ENCODE measurements at places on chromosomes 11 and 22.

- no peak for DNase-seq
These were observed 1259.5 kb downstream of the TBC1D22A start for GRCh38 chr22:48021991-48022401.

GRCh38 chr11:110598725-110599124, 113.5 kb downstream of the ARHGAP20 start:
- no peak for DNase-seq

DNA sequence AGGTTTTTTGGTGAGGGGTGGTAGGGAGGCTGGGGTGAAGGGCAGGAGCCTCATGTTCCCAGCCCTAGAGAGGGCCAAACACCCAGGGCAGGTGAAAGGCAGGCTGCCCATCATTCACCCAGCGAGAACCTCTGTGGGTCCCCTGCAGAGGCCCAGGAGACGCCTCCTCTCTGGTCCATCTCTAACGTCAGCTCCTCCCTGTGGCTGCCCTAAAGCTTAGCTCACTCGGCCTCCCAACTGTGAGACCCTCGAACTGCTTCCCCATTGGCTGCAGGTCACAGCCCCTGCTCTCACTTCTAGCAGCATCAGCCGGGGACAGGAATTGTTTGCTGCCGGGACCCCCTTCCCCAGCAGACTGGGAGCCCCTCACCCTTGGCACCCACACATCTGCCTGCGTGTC, 615 bp upstream of the NFAM1 start:
- DNase-seq: no peak

- no peak for DNase-seq
These were observed 27.4 kb upstream of the TMEM45B start for GRCh38 chr11:129788278-129788677.

DNA sequence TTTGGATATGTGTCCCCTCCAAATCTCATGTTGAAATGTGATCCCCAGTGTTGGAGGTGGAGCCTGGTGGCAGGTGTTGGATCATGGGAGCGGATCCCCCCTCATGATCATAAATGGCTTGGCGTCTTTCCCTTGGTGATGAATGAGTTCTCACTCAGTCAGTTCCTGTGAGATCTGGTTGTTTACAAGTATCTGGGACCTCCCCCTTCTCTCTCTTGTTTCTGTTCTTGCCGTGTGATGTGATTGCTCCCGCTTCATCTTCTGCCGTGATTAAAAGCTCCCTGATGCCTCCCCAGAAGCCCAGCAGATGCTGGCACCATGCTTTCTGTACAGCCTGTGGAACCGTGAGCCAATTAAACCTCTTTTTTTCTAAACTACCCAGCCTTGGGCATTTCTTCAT, 102.2 kb downstream of the SEZ6L start:
- no peak for DNase-seq

DNA sequence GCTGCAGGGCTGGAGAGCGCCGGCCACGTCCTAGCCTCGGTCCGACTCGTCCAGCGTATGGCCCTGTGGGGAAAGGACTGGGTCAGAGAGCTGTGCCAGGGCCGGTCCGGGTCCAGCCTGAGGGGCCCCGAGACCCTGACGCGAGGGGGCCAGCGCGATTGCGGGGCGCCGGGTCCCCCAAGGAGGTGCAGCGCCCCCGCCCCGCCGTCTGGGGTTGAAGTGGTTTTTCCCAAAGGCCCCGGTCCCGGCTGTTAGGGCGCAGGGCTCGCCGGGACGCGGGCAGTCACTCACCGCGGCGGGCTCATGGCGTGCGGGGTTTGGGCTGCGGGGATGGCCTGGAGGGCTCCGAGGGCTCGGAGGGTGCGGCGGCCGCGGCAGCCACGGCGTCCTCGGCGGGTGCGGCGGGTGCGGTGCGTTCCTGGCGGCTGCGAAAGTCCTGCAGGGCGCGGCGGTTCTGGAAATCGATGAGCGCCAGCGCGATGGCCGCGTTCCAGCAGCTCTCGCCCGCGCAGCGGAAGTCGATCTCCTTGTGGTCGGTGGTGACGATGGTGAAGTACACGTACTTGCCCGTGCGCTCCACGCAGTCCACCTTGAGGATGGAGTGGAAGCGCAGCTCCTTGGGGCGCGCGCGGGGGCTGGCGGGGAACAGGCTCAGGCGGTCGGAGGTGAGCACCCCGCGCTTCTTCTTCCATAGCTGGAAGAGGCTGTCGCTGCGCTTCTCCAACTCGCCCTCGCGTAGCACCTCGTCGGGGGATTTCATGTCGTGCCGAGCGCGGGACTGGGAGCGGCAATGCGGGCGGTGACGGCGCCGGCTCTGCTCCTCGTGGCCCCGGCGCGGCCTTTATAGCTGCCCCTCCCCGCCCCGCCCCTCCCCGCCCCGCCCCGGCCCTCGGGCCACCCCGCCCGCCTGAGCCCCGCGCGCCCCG, at the start of gene PHLDA2:
Gene PHLDA2 (minus strand): TSS at position 816 of the 926 bp plus-strand sequence. CDS start 56 bp downstream, at position 760.
- no peak for DNase-seq

- DNase-seq: no peak
These were observed 2.4 kb downstream of the LMO1 start for GRCh38 chr11:8261291-8261690.

DNA sequence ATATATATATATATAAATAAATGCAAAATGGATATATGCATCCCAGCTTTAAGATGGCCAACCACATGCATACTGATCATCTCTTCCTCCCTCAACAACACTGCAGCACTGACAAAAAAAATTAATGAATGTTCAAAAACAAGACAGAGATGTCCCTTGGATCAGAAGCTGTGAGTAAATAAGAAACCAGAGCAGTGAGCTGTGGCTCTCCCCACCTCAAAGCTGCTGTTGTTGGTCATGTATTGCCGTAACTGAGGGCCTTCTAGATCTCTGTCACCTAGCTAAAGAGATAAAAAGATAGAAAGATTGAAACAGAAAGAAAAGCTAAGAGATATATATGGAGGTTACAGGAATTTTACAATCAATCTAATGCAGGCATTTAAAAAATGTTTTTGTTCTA, 15.5 kb upstream of the TMEM135 start:
- DNase-seq: no peak

- DNase-seq: no peak
These were observed 8.6 kb upstream of the ARHGAP8 start for GRCh38 chr22:44743804-44744211.

DNA sequence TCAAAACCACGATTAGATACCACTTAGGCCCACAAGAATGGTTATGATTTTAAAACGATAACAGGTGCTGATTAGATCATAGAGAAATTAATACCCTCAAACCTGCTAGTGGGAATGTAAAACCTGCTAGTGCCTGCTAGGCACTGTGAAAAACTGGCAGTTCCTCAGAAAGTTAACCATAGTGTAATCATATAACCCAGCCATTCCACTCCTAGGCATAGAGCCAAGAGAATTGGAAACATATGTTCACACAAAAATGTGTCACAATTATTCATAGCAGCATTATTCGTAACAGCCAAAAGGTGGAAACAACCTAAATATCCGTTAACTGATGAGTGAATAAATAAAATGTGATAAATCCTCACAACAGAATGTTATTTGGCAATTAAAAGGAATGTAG, 122.2 kb upstream of the SYN3 start:
- no peak for DNase-seq

- DNase-seq: no peak
These were observed 2.0 kb upstream of the PLA2G3 start for GRCh38 chr22:31142285-31142684.

DNA sequence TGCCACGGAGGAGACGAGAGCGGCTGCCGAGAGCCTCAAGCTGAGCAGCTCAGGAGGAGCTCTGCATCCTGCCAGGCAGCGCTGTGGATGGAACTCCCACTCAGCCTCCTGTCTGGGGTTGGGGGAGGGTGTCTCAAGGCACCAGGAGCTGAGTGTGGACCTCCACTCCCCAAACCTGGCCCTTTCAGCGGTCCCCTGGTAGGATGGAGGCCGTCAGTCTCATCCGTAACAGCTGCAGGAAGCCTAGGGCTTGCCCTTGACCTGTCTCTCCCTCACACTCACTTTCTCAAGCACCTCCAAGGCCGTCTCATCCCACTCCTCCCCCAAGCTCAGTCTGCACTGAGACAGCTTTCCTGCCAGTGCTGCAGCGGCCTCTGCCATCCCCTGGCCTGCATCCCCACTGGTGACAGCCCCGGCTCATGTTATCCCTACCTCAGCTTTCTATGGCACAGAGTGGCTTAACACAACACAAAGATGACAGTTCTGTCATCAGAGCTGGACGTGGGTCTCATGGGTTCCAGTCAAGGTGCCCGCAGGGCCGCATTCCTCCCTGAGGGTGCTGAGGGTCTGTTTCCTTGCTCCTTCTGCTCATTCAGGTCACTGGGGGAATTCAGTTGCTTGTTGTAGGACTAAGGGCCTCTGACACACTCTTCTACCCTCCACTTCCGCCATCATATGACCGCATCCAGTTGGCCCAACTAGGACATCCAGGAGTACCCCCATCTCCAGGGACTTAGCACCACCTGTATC, 341.9 kb upstream of the B3GAT1 start:
- no peak for DNase-seq

DNA sequence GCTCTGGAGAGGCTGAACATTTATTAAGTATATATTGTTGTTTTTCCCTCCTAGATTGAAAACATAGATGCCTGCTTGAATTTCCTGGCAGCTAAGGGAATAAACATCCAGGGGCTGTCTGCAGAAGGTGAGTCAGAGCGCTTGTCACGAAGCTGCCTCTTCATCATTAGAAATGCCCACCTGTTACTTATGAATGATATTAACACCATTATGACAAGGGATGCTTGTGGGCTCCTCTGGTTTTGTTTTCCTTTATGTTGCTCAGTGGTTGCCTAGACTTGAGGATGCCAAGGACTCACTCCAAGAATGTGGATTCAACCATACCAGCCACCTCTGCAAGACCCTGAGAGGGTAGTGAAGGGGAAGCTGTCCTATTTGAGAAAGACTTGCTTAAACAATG, 156.2 kb downstream of the NAV2 start:
- DNase-seq: no peak

GRCh38 chr11:91825777-91826176, 398.8 kb upstream of the FAT3 start:
- no peak for DNase-seq

GRCh38 chr11:34317666-34318065, 40.1 kb downstream of the ABTB2 start:
- no peak for DNase-seq

DNA sequence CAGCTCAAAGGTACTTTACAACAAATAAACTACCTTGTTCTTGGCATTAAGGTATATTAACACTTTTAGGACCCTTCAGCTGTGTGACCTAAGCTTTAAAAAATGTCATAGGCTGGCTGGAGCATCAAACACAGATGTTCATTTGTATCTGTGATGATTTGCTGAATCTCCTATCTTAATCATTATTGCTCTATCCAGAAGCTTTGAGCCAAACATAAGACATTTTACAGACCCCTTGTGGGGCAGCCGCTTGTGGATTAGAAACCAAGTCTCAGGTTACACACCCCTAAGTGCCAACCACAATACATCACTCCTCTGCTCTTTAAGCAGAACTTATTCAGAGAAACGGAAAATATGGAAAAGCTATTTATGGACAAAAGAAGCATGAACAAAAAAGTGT, 394.2 kb upstream of the CCDC90B start:
- no peak for DNase-seq

DNA sequence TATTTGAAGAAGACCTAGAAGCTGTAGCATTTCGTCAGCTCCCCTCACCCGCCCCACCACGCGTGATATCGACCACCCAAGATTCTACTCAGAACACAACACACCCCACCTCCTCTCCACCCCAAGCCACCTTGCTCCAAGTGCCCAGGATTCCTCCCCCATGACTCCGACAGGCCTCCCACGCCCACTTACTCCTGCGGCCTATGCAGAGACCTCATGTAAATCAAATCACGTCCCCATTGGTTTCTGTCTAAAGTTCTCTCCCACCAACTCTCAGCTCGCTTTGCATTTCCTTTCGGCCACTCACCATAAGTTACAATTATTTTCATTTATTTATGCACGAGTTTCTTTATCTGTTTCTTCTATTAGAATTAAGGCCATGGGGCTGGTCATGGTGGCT, 11.0 kb downstream of the TMEM151A start:
- DNase-seq: no peak

GRCh38 chr11:45166604-45166897, 20.1 kb downstream of the PRDM11 start:
- no peak for DNase-seq

Measured in stimulated activated CD4-positive, alpha-beta T cell treated with anti-CD3 and anti-CD28 coated beads, Interleukin-15, amount 100 ng/mL, for 1 hour (primary cell).